Ascending aorta (tissue), 2 donors: ENCODE measurements at places on chromosomes 6 and 20. TPM values are rescaled to one million over a fixed set of nuclear protein-coding genes. Genes with fewer than 3 reads are reported as not detected.

Gene SLC4A11
- 1.6 TPM for total RNA-seq

Gene TINAG
- not detected for total RNA-seq

Gene WTAP
- total RNA-seq, result 44.6 TPM

Gene VNN1
- total RNA-seq, result not detected

Gene CST5
- total RNA-seq, result not detected

Gene VGLL2
- total RNA-seq, result not detected

Gene RAET1E
- total RNA-seq, result not detected

Gene LRFN2
- total RNA-seq, result not detected

Gene ADAM33
- 234 TPM for total RNA-seq

Gene CDKN1A
- total RNA-seq, result 353 TPM

Gene ADAT2
- total RNA-seq, result 24.8 TPM

Gene C6orf132
- 1.3 TPM for total RNA-seq

Gene BFSP1
- not detected for total RNA-seq

Gene HLA-DOA
- 358 TPM for total RNA-seq

Gene ZNF831
- total RNA-seq, result 0.53 TPM

Gene CST3
- 2,609 TPM for total RNA-seq

Gene SCRT2
- not detected for total RNA-seq

Gene BNIP5
- not detected for total RNA-seq

Gene GGT7
- total RNA-seq, result 25.5 TPM

Gene CNKSR3
- total RNA-seq, result 9.7 TPM

Gene FHL5
- 128 TPM for total RNA-seq

Gene FAM209B
- total RNA-seq, result not detected

Gene ZC3H12D
- total RNA-seq, result 1.5 TPM

Gene MROH8
- total RNA-seq, result not detected

Gene DEFB124
- total RNA-seq, result not detected

Gene MOG
- not detected for total RNA-seq

Gene C6orf58
- total RNA-seq, result not detected

Gene CHMP4B
- total RNA-seq, result 42.8 TPM

Gene ADGB
- not detected for total RNA-seq

Gene ZBTB46
- 39.5 TPM for total RNA-seq

Gene ARHGAP18
- total RNA-seq, result 10.7 TPM

Gene KIF3B
- 20.1 TPM for total RNA-seq

Gene RNF217
- 7.3 TPM for total RNA-seq

Gene TULP1
- total RNA-seq, result not detected

Gene SMIM26
- 67.7 TPM for total RNA-seq

Gene SLC13A3
- not detected for total RNA-seq

Gene PAK5
- total RNA-seq, result not detected

Gene RIMS1
- not detected for total RNA-seq

Gene DEF6
- total RNA-seq, result 20.1 TPM

Gene RCAN2
- 83.4 TPM for total RNA-seq

Gene APOBEC2
- total RNA-seq, result not detected

Gene KIFC1
- not detected for total RNA-seq

Gene BHLHE23
- not detected for total RNA-seq

Gene POM121L2
- not detected for total RNA-seq

Gene EYS
- not detected for total RNA-seq

Gene HSPA1L
- total RNA-seq, result not detected

Gene RAB44
- total RNA-seq, result 0.21 TPM

Gene KCNK16
- total RNA-seq, result not detected

Gene HCK
- 16.8 TPM for total RNA-seq

Gene MOXD1
- total RNA-seq, result 0.75 TPM
